ENCODE measurements at places on chromosomes 13 and 19.

GRCh38 chr13:41605319-41606285, 148.3 kb downstream of the RGCC start:
- DNase-seq, result no peak

- DNase-seq, result no peak
Observed at GRCh38 chr13:67740871-67741535, 510.9 kb upstream of the PCDH9 start.

DNA sequence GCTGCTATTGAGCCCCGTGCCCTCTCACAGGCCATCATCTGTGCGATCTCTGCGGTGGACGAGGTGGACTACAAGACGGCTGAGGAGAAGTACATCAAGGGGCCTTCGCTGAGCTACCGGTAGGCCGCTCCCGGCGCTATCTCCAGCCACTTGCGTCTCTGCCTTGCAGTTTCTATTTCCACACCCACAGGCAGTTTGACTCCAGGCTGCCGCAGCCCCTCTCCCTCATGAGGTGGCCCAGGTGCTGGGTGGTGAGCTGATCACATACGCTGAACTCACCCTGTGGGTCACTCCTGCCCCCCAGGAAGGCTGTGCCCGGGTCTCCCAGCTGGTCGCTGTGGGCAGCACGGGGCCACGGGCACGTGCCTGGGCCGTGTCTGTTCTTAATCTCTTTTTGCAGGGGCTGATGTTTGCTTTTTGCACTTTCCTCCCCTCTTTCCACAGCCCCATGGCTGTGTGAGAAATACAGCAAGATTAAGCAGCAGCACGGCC, 10.6 kb upstream of the NDUFS7 start:
- DNase-seq, result no peak

GRCh38 chr13:90455823-90456222, 891.7 kb upstream of the MIR17HG start:
- no peak for DNase-seq

DNA sequence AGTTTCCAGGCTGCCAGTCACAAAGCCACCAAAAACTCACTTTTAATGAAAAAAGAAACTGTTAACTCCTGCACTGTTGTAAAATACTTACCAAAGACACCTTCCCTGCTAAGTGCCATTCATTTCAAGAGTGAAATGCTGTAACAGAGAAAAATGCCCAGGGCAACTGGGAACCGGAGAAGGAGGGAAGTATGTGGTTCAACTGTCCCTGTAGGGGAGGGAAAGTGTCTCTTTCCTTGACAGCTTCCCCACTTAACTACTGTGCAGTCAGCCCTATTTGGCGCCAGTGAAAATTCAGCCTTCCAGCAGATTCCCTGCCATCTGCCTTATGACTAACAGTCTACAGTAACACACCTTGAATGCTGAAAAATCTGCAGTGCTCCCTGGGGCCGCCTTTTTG, 789.0 kb downstream of the DIAPH3 start:
- DNase-seq, result no peak

DNA sequence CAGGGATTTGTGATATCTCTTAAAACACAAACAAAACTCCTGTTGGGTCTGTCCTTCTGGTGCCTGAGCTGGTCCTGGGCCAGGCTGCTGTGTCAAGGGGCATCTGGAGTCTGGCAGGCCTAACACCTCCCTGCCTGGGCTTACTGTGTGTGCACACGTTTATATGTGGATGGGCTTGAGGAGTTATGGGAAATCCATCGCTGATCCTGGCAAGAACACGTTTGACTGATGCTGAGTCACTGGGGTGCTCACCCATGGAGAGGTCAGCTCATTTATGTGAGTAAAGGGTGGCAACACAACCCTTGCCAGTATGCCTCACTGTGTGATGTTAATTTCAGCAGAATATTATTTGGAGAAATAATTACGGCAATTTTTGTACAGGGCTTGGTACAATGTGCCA, 44.5 kb upstream of the PCDH8 start:
- no peak for DNase-seq

DNA sequence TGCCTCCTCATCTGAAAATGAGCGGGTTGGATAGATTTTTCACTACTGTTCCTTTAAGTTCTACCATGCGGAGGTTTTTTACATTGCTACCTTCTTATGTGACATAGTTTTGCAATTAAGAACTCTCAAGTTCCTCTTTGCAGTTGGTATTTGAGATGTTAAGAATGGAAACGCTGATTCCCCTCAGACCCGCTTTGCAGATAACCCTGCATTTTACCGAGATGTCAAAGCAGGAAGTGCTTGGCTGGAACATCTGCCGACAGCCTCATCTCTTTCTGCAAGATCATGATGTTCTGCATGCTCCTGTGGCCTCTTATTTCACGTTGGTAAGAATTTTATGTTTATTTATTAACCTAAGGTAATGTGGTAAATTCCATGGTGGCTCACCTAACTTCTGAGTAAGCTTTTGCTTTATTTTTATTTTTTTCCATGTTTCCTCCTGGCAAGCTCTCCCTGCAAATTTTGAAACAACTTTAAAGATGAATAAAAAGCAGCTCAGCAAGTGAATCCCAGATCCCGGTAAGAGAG, 22.5 kb downstream of the PABPC3 start:
- no peak for DNase-seq

DNA sequence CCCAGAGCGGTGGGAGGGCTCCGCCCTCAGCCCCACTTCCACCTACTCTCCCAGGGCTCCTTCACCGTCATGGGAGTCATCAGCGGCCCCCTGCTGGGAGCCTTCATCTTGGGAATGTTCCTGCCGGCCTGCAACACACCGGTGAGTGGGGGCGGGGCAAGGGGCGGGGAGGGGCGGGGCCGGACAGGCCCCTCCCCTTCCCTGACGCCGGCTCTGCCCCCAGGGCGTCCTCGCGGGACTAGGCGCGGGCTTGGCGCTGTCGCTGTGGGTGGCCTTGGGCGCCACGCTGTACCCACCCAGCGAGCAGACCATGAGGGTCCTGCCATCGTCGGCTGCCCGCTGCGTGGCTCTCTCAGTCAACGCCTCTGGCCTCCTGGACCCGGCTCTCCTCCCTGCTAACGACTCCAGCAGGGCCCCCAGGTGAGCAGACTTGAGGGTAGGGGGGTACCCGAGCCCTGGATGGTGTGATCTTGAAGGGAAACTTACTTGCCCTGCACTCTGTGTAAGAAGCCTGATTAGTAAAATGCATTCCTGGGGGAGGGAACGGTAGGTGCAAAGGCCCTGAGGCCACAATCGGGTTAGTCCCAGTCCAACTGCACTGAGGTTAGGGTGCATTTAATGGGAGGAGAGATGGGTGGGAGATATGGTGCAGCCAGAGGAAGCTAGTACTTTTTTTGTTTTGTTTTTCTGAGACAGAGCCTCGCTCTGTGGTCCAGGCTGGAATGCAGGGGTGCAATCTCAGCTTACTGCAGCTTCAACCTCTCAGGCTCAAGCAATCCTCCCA, 12.1 kb downstream of the SLC5A5 start:
- no peak for DNase-seq

DNA sequence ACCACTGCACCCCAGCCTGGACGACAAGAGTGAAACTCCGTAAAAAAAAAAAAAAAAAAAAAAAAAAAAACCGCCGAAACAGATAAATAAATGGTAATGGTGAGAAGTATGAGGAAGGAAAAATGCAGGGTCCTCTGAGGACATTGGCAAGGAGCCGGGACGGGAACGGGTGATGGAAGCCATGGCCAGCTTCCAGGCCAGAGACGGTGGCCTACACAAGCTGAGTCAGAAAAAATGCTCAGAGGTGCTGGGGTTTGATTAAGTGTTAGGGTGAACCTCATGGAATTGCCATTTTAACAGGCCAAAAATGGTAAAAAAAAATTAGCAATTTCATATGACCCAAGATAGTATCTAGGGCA, 866 bp upstream of the ZSWIM4 start:
- DNase-seq, result no peak

- DNase-seq, result no peak
Observed at GRCh38 chr19:17805427-17805826, 10.5 kb downstream of the B3GNT3 start.

DNA sequence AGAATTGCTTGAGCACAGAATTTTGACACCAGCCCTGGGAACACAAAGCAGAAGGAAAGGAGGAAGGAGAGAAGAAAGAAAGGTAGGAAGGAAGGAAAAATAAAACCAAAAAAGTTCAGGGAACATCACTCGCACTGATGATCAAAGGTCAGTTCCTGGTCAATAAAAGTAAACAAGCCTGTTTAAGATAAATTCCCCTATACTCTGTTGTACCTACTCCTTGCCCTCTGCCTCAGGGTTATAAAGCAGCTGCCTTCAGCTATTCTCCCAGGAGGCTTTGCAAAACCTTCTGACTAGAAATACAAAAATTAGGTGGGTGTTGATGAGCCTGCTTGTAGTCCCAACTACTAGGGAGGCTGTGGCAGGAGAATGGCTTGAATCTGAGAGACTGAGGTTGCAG, 14.9 kb upstream of the ZNF91 start:
- DNase-seq, result no peak

Measured in amniotic stem cell (primary cell).